Gastrocnemius medialis (tissue), 4 donors: ENCODE measurements at places on chromosomes 3 and 15. TPM values are rescaled to one million over a fixed set of nuclear protein-coding genes. Genes with fewer than 3 reads are reported as not detected.

DNA sequence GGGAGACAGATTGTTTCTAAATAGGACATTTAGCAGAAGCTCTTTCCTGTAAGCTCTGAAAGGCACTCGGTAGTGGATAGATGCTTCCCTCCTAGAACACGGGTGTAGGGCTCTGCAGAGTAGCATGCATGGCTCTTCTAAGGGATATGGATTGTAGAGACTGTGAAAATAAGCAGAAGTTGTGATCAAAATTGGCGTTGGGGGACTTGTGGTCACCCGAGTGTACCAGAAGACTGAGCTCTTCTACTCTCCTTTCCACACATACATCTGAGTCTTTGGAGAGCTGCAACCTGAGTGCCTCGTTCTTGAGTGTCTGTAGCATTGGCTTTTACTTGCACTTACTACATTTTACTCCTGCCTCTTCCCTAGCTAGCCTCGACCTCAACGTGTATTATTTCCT, 197.7 kb downstream of the LPP start:
- DNase-seq: no peak

GRCh38 chr3:52983828-52984227, 62.0 kb downstream of the SFMBT1 start:
- DNase-seq: no peak

DNA sequence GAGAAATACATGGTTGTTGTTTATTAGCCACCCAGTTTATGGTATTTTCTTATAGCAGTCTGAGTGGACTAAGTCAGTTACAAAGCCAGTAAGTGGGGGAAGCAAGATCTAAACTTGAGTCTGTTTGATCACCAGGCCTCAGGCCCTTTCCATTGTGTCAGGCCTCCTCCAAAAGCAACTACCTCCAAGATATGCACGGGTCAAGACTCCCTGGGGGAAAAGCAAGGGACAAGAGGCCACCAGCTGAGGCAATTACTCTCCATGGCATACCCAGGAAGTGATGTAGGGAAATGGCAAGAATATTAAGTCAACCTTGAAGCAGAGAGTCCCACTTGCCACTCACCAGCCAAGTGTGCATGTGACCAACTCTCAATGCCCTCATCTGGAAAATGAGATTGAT, 28.6 kb upstream of the SRGAP3 start:
- no peak for DNase-seq

- no peak for DNase-seq
Measured at GRCh38 chr3:172089250-172089649, 49.9 kb downstream of the FNDC3B start.

GRCh38 chr15:58932710-58933280, 684 bp downstream of the SLTM start:
- no peak for DNase-seq

DNA sequence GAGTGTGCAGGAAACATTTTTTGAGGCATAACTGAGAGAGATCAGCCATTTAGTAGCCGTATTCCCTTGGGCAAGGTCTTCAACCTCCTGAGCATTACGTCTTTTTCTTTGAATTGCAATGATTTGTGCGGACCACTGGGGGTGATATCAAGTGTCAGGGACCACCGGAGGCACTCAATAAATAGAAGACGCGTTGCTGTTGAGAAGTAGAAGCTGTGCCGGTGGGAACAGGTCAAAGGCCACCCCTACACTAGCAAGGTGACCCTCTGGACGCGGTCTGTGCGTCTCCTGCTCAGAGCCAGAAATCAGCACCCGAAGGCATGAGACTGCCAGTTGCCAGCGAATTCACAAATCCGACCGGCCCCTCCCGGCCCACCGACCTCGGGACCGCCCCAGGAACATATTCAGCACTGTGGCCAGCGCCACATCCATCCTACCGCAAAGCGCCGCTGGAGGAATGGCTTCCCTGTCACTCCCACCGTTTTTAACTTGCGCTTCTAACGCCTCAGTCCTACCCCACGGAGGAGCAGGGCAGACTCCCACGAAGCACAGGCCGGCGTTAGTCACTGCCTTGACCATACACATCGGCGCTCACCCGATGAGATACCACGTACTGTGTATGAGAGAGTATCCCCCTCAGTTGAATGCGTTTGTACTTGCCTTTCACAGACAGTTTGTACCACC, 1.4 kb upstream of the GHSR start:
- DNase-seq: no peak

HYAL1 gene
- total RNA-seq: 3.6 TPM

DNA sequence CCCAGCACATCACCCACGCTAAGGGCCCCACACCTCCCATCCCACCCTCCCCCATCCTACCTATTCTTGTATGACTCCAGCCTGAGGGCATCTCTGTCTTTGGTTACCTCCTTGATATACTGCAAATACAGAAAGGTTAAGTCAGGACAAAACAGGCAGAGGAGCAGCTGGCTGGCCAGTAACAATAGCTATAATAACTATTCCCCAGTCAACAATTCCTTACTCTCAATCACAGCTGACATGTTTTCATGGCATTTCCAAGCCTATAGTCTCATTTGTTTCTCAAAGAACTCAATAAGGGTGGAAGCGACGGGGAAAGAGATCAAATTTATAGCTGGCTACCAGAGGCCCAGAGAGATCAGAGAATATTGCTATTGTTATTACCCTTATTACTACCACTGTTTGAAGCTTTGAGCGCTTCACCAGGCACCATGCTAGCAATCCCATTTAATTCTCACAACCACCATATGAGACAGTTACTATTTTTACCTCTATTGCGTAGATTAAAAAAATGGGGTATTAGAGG, 93.0 kb upstream of the C2CD4B start:
- no peak for DNase-seq

GRCh38 chr15:83721981-83722380, 68.1 kb downstream of the ADAMTSL3 start:
- DNase-seq: no peak

DNA sequence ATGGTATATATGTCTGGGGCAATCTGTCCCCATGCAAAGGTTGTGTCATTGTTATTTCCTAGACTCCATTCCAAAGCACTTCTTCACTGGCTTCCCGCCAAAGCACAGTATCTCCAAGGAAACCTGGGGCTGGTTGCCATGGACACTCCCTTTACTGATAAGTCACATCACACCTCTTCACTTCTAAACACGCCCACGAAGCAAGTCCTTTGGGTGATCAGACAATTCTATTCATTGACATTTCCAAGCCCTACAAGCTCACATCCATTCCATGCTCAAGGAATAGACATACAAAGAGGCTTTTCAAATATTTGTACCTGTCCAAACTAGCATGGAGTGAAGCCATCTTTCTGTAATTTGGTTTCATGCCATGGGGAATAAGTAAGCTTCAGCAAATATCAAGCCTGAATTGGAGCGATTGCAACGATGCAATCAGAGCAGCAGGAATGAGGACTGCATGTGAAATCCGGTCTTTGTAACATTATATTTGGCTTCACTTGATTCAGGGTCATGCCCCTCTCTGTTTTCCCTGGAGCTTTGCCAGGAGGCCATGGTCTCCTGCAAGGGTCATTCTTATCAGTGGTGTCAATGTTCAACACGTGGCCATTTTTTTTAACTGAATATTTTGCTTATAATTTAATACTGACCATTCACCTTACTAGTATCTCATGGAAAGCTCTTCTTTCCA, 201.6 kb upstream of the TMC3 start:
- DNase-seq: no peak
